GM19239 (cell line): ENCODE measurements at places on chromosomes 3 and 15.
A peak's percentile ranks its signal among the peaks of the same experiment; 100 is the strongest.

GRCh38 chr3:139811331-139811730 is 123.7 kb upstream of the CLSTN2 start:
- no peak for DNase-seq

- no peak for DNase-seq
Observed at GRCh38 chr3:45751537-45752242, 44.6 kb downstream of the SLC6A20 start.

- DNase-seq = no peak
Observed at GRCh38 chr3:117700573-117701360, 991.2 kb downstream of the TUSC7 start.

DNA sequence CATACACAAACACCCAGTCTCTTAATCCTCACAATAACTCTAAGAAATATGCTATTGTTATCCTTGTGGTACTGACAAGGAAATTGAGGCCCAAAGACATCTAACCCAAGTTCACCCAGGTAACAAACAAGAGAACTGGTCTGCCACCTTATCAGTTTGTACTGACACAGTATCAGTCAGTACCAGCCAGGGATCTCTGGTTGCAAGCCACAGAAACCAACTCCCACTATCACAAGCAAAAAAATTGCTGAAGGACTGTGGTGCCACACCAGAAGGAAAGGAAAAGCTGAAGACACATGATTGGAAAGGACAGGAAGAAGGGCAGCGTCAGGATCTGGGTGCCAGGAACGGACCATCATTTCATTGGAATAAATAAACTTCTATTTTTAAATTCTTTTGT is 63.8 kb upstream of the GLCE start:
- DNase-seq = no peak

- no peak for DNase-seq
Observed at GRCh38 chr3:193744822-193745684, 152.0 kb downstream of the OPA1 start.

DNA sequence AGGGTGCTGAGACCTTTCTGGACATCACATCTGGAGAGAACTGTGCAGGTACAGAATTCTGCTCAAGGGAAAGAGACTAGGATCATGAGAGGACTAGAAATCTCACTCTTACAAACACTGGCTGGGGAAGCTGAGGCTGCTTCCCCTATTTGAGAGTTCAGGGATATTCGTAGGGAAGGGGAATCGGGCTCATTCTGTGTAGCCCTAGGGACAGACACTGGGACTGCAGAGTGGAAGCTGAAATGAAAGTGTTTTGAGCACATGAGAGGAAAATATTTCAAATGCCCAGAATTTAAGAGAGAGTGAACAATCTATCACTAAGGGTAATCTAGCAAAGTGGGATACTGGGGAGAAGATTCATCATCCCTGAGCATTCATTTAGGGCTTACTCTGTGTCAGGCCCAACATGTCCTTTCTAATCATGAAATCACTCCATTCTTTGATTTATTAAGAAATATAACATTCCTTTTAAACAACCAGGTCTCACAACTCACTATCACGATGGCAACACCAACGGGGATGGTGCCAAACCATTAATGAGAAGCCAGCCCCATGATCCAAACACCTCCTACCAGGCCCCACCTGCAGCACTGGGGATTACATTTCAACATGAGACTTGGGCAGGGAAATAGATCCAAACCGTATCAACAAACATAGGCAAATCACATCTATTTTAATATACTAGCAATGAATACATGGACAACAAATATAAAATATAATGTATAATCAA is 63.0 kb downstream of the CPN2 start:
- no peak for DNase-seq

DNA sequence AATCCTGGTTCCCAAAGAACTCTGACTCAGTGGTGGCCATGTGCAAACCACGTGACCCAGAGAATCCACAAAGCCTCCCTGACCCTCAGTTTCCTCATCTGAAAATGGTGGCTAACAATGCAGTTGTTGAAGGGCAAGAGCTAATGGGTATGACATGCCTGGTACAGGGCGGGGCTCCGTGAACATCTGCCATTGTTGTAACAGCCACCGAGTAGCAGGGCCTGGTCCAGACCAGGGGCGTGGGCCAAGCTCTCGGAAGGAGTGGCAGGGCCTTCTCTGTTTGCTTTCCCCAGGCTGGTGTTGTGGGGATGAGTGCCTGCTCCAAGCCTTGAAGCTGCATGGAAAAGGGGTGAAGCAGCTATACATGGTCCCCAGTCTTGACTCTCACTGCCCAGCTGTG is 13.4 kb downstream of the MAPKAPK3 start:
- no peak for DNase-seq

DNA sequence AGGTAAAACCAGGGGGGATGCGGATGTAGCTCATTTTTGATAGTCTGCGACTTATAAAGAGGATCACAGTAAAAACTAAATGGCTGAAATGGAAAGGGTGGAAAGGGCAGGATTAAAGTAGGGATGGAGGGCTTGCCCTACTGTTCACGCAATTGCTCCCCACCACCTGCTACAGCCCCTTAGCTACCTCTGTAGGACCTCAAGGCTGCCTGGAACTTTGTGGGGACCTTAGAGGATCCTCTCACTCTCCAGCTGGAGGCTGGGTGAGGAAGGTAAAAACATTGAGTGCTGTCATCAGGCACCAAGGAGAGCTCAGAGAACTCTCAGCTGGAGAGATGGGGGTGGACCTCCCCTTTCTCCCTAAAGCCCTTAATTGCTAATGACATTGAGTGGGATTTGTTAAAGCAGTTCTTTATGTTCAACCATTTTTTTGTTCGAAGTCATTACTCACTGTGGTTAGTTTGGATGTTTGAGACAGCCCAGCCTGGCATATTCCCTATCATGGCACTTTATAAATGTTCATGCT is 213.0 kb downstream of the CLSTN2 start:
- no peak for DNase-seq

GRCh38 chr15:25811481-25811906 is 51.6 kb downstream of the ATP10A start:
- peak; percentile 17 for DNase-seq

GRCh38 chr3:116474032-116474780 is 28.9 kb upstream of the LSAMP start:
- DNase-seq = no peak

DNA sequence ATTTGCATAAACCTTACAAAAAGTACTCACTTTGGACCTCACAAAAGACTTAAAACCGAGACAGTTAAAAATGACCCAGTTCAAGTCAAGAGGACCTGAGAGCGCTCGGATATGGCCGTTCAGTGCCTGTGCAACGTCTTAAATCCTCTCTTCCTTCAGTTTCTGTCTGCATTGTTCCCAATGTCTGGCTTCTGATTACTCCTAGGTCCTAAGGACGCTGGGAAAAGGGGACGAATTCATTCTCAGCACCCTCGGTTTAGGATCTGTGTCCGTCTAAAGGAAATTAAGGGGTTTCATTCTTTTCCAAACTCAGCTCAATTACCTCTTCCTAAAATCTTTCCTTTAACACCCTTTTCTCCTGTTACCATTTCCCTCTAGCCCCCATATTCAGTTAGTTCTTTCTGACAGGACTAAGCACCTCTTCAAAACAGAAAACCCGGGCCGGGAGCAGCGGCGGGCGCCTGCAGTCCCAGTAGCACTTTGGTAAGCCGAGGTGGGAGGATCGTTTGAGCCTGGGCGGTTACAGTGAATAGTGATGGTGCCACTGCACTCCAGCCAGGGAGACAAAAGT is 970 bp downstream of the DPPA4 start:
- DNase-seq = no peak

- DNase-seq = no peak
Observed at GRCh38 chr3:13852638-13853009, 27.2 kb downstream of the WNT7A start.

- no peak for DNase-seq
Observed at GRCh38 chr3:27927882-27928281, 205.8 kb upstream of the EOMES start.

DNA sequence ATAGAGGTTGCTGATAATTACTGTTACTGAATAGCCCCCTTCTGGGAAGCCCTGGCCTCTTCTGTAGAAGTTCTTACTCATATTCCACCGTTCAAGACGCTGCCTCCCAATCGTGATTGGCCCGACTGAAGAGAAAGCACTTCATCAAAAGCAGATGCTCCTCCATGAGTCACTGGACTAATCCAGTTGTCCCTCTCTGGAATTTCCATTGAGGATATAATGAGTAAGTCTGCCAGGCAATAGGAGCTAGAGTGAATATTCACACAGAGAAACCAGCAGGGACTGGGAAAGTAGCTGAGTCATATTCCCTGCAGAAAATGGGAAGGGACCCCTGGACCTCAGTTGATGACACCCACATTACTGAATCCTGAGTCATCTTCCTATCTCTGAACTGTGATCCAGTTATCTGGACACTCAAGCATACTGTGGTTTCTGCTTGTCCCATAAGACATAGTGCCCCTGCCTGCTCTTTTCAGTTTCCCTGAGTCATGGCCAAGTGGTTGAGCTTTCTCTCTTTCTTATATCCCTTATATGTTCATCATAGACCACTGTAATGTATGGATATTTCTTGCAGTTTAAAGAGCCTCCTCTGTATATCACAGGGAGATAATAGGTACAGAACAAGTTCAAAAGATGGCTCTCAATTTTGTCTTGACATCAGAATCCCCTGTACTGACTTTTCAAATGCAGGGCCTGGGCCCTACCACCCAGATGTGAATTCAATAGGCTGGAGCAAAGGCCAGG is 151.2 kb upstream of the CDIN1 start:
- DNase-seq = no peak

DNA sequence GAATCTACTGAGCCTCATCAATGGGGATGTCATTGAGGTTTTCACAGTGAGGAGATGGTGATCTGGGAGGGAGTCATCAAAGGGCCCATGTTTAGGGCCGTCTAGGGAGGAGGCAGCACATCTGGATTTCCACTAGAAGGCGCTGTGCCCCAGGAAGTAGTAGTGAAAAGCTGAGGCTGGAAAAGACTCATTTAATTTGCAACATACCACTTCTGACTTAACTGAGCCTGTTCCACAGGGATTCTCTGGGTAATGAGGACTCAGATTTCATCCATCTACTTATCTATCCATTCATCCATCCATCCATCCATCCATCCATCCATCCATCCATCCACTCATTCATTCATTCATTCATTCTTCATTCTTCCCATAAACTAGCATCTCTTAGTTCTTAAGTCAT is 17.4 kb upstream of the SHF start:
- DNase-seq = no peak

DNA sequence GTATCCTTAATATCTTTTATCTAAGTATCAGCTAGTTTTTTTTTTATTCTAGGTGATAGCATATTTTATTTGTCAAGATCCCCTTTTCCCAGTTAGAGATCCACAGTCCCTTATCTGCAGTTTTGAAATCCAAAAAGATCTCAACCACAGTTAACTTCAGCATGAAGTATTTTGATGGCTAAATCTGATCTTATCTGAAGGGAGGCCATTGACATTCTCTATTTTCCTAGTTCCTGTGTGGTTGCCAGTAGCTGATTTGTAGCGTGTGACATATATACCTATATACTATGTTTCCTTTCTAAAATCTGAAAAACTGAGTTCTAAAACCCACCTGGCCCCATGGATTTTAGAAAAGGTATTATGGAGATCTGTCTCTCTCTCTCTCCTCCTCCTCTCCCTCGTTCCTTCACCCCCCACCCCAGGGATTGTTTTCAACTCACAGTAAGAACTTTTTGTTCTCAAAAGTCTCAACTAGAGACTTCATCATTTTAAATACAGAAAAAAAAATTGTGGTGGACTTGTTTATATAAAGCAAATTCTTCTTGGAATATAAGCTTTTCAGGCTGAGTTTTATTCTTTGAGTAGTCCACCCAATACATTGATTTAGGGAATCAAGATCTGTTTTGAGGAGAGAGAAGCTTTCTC is 12.3 kb downstream of the TCF12 start:
- DNase-seq = no peak

DNA sequence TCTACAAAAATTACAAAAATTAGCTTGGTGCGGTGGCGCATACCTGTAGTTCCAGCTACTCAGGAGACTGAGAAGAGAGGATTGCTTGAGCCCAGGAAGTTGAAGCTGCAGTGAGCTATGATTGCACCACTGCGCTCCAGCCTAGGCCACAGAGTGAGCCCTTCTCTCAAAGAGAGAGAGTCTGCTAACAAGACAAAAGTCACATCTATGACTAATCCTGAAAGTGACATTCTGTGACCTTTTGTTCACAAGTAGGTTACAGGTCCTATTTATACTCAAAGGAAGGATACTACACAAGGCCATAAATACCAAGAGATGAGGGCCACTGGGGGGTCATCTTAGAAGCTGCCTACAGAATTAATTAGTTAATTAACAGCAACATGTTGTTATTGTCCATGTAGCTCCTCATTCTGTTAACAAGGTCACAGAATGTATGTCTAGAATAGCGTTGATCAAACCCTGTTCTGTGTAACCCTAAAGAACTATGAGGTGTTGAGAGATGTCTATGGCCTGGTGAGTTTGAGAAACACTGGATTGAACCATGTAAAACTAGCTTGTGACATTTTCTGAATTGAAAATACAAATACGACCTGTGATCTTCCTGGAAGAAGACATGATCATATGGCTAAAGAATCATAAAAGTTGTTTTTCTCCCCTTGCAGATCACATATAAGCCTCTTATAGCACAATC is 97.0 kb downstream of the SAMMSON start:
- DNase-seq = no peak

DNA sequence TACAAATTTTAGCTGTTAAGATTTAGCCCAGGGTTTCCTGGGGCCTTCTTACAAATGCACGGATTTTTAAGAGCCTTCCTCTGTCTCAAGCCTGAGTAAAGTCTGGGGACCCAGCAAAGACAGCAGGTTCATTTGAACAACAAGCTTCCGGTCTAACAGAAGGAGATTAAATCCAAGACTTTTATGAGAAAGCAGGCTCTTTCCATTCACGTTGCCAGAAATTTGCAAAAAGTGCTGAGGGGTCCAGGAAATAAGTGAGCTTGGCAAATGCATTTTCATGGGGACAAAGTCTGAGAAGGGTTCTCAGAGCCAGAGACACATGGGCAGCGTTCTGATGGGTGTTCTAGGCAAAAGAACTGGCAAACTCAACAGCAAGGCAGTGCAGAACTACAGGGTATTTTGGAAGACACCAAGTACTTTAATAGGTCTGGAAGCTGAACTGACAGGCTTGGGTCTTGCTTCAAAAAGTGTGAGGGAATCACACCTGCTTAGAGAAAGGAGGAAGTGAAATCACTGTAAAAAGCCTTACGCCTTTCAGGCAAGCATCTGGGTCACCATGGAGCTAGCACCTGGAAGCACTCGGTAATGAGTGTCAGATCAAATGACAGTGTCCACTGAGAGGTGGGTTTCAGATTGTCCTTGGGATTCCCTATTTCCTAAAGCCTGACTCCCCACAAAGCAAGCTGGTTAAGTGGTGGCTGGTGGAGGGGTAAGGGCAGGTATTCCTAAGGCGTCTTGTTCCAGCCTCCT is 115.8 kb upstream of the ARHGEF3 start:
- no peak for DNase-seq

GRCh38 chr3:169315996-169316395 is 347.5 kb downstream of the MECOM start:
- DNase-seq = no peak

- DNase-seq = no peak
Observed at GRCh38 chr3:107657971-107658370, 135.2 kb downstream of the BBX start.
